ENCODE measurements at places on chromosomes 7 and 10. TPM values are rescaled to one million over a fixed set of nuclear protein-coding genes. Genes with fewer than 3 reads are reported as not detected.

Gene ZNF316
- 12.0 TPM for total RNA-seq

Gene HOXA3
- total RNA-seq: 4.7 TPM

Gene CH25H
- 0.64 TPM for total RNA-seq

Gene OR2A1
- not detected for total RNA-seq

Gene ITGB8
- 1.4 TPM for total RNA-seq
